C1 segment of cervical spinal cord (tissue), 14 donors: ENCODE measurements at places on chromosomes 1 and 21.

GRCh38 chr1:31798086-31798432, 17.8 kb downstream of the SPOCD1 start:
- no peak for DNase-seq

DNA sequence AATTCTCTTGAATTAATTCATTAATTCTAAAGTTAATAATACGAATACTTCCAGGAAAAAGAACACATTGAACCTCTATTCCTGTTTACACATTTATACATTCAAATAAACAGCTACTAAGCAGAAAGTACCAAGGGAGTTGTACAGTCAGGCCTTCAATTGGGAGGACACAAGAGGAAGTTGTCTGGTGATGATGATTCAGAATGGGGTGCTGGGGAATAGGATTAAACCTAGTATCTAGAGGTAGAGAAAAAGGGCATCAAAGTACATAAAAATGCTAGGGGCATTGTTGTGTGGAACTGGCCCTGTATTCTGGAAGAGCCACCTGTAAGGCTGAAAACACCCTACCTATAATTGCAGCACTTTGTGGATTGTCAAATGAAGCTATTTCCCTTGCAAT, 71.7 kb upstream of the MROH9 start:
- DNase-seq: no peak

DNA sequence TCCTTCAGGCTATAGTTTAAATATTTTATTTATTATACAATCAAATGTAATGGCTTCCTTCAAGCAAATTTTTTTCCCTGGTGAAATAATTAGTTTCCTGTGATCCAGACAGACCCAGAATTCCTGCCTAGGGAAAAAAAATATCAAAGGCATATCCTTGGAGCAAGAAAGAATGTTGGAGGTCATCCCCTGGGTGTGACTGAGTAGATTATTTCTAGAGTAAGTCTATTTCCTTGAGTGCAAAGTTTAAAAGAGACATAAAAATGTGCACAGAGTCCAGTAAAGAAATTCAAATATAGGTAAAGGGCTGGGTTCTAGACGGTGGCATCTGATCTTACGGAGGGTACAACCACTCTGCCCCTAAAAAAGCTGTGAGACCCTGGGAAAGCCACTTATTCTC, 32.2 kb upstream of the SAMD13 start:
- DNase-seq: no peak

DNA sequence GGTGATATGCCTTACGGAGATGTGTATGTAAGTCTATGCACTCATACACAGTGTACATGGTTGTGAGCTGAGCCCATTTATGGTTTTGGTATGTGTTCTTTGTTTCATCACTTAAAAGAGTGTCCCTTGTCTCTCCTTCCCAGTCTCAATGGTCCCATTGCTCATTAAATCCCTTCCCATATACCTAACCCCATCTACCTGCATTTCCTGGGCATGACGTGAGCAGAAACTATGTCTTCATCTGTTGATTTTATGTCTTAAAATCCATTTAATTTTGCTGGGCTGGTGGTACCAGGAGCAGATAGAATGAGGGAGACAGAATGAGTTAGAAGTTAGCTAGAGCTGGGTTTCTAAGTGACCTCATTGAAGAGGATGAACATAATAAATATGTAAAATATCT, 44.8 kb downstream of the ADAMTS1 start:
- DNase-seq: no peak

DNA sequence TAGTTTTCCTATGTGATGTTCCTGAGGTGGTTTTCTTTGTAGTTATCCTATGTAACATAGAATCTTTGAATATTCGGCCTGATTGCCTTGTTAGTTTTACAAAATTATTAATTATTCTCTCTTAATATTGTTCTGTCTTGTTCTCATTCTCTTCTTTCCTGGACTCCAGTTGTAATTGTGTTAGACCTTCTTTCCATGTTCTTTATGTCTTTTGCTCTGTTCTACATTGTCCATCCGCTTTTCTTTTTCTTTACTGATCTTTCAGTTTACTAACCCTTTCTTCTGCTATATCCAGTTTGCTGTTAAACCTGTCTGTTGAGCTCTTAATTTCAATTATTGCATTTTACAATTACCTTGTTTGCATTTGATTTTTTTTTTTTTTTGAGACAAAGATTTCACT, 89.3 kb downstream of the PEX14 start:
- DNase-seq: no peak
